Left colon (tissue), 2 donors: ENCODE measurements at places on chromosomes 6 and 20. TPM values are rescaled to one million over a fixed set of nuclear protein-coding genes. Genes with fewer than 3 reads are reported as not detected.

- DNase-seq: no peak
Measured at GRCh38 chr6:1015825-1016224, 296.1 kb upstream of the FOXQ1 start.

DNA sequence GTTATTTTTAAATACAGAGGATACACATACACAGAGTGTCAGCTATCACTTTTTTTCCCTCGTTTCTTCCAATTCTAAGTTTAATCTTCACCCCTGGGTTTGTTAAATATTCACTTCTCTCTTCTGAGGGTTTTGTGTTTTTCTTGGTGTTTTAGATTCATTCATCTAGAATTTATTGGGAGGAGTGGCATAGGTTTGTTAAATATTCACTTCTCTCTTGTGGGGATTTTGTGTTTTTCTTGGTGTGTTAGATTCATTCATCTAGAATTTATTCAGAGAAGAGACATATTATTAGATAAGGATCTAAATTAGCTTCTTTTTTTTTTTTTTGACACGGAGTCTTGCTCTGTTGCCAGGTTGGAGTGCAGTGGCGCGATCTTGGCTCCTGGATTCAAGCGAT lies 3.9 kb downstream of the GTF2H5 start:
- DNase-seq: no peak

Gene SLC22A23
- total RNA-seq: 75.2 TPM

- DNase-seq: no peak
Measured at GRCh38 chr20:18180815-18181214, 43.2 kb downstream of the KAT14 start.

DNA sequence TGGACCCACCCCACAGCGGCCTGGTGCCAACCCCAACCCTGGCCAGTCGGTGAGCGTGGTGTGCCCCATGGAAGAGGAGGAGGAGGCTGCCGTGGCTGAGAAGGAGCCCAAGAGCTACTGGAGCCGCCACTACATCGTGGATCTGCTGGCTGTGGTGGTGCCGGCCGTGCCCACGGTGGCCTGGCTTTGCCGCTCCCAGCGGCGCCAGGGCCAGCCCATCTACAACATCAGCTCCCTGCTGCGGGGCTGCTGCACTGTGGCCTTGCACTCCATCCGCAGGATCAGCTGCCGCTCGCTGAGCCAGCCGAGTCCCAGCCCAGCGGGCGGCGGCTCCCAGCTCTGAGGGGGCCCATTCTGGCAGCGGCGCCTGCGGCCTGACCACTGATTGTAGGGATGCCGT lies 23.2 kb downstream of the SDCBP2 start:
- DNase-seq: no peak

Gene SLC22A16
- not detected for total RNA-seq

DNA sequence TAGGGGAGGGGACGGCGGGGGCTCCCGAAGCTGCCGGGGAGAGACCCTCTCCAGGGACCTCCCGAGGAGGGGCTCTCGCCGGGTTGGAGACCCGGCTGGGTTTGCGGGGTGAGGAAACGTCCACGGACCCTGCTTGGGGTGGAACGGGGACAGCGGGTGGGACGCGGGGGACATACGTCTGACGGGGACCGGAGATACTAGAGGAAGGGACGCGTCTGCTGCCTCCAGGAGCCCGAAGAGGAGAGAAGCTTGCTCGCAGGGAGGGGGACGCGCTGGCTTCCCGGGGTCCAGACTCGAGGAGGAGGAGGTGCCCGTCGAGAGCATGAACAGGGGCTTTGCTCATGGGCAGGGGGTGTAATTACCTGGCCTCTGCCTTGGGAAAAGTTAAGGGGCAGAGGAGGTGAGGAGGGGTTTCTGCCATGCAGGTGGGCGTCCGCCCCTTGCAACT lies 593 bp downstream of the DNMT3B start:
- DNase-seq: peak; percentile 36
